CD4-positive, alpha-beta T cell treated with Interleukin-6 at 100 ng/mL for 8 hours (primary cell): ENCODE measurements at places on chromosomes 11 and 22.

DNA sequence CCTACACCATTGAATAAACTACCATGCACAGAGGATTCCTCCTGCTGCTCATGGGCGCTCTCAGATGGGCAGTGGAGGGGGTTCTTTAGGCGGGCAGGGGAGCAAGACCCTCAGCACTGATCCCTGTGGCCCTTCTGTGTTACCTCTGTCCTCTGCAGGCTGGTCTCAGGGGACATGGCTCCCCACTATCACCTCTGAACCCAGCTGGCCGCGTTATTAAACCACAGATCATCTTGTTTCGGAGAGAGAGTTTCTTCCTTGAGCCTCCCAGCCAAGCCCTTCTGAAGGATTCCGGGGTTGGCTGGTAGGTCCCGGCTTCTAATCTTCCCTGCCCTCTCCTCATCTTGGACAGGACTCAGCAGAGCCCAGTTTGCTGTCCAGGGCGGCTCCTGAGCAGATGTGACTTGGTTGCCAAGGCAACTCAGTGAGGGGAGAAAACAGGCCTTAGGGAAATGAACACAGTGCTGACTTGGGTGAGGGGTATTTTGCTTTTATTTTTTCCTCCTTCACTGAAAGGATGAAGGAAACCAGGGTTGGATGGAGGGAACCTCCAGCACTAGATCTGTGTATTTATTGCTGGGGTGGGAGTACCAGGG is 13.3 kb downstream of the APOL3 start:
- DNase-seq, result no peak

DNA sequence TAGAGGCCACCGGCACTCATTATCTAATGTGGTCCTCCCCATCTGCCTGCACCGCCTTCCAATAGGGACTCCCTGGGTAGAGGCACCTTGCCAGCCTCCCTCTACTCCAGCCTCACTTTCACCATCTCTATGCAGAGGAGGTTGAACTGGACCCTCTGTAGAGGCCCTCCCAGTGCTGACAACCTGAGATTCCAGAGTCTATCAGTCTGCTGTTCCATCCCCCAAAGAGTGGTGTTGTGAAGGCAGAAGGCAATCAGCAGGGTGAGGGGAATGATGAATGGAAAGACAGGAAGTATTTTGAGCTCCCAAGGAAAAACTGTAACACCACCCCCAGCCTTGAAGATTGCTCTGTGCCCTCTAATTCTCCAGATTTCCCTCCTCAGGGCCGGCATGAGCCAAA is 77.9 kb downstream of the THAP12 start:
- no peak for DNase-seq

GRCh38 chr11:35145271-35145670 is 6.3 kb downstream of the CD44 start:
- DNase-seq, result no peak

GRCh38 chr11:86509588-86509974 is 134.9 kb downstream of the CCDC81 start:
- no peak for DNase-seq

GRCh38 chr11:18526130-18526520 is 617 bp downstream of the TSG101 start:
- no peak for DNase-seq

GRCh38 chr11:68440224-68440623 is 20.3 kb upstream of the PPP6R3 start:
- no peak for DNase-seq

DNA sequence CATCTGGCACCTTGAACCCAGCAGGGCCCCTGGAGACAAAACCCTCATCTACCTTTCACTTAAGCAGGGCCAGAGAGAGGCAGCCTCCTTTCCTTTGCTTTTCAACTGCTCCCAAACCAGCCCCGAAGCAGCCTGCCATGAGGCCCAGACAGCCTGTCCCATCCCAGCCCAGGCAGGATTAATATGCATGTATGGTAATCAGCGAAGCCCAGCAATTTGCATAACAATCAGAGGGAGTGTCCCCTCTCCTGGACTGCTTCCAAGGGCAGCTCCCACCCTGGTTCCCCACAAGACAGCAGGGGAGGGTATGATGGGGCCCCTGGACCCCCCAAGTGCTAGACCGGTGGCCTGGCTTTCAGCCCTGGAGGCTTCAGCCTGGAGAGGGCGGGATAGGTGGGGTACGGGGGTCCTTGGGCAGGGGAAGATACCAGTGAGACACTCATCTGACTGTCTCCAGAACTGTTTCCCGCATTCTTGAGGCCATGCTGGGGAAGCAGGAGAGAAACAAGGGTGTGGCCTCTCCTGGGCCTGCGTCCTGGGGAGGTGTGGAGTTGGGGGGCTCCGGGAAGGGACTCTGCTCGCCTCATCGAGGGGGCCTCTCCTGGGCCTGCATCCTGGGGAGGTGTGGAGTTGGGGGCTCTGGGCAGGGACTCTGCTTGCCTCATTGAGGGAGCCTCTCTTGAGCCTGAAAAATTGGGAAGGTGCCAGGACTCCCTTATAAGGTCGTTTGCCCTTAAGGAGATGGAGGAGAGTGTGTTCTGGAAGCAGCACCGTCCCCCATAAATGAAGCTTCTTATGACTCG is 93.2 kb upstream of the PRR5 start:
- DNase-seq, result no peak

DNA sequence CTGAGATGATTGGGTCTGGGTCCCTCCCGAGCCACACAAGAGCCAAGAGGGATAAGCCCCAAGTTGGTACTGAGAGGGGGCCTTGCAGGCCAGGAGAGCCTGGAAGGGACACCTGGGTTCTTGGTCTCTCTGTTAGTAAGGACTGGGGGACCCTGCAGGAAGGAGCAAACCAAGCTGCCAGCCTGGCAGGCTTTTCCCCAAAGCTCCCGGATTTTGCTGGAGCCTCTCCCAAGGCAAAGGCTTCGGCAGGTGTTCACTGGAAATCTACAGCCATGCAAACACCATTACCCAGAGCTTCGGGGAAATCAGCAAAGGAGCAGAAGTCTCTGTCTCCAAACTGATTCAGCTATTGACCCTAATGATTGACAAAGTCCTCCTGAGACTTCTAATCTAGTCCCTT is 527.9 kb downstream of the BUD13 start:
- DNase-seq, result no peak

- no peak for DNase-seq
Observed at GRCh38 chr11:61617515-61617914, 36.6 kb upstream of the SYT7 start.

DNA sequence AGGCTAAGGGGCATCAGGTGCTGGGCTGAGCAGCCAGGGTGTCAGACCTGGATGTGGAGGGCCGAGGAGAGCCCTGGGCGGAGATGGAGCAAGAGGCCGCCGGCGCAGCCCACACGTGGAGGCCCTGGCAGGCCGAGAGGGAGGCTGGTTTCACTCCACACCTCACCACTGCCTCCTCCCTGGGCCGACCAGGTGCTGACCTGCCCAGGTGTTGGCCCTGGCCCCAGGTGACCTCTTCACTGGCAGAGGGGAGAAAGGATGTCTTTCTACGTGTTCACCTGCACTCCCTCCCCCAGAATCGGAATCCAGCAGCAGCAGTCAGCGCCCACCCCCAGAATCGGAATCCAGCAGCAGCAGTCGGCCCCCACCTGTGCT is 781 bp downstream of the ANO9 start:
- DNase-seq, result no peak

DNA sequence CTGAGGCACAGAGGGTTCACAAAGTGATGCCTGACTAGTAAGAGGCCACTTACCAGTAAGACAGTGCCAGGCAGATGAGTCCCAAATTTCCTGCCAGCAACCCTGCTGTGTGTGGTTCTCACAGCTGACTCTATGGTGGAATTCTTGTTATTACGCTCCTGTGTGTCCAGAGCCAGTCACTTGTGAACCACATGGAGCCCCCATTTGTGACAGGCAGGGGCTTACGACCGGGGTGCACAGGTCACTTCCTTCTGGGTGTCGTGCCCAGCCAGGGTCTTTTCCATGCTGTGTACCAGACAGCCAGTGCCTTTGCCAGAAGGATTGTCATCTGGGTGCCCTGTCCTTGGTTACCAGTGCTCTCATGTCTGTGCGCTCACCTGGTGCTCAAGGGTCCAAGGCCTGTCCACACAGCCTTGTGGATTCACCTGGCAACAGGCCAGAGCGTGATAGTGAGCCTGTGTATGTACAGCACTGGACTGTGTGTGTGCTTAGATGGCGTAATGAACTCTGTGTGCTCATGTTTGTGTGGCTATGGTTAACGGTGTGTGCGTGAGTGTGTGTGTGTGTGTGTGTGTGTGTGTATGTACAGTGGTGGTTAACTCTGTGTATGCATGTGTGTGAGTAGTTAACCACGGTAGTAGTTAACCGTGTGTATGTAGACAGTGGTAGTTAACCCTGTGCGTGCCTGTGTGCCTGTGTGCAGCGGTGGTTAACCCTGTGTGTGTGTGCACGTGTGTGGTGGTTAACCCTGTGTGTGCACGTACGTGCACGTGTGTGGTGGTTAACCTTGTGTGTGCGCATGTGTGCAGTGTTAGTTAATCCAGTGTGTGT is 18.6 kb downstream of the GRAMD4 start:
- DNase-seq, result no peak

GRCh38 chr11:26865703-26866102 is 128.2 kb upstream of the FIBIN start:
- no peak for DNase-seq

DNA sequence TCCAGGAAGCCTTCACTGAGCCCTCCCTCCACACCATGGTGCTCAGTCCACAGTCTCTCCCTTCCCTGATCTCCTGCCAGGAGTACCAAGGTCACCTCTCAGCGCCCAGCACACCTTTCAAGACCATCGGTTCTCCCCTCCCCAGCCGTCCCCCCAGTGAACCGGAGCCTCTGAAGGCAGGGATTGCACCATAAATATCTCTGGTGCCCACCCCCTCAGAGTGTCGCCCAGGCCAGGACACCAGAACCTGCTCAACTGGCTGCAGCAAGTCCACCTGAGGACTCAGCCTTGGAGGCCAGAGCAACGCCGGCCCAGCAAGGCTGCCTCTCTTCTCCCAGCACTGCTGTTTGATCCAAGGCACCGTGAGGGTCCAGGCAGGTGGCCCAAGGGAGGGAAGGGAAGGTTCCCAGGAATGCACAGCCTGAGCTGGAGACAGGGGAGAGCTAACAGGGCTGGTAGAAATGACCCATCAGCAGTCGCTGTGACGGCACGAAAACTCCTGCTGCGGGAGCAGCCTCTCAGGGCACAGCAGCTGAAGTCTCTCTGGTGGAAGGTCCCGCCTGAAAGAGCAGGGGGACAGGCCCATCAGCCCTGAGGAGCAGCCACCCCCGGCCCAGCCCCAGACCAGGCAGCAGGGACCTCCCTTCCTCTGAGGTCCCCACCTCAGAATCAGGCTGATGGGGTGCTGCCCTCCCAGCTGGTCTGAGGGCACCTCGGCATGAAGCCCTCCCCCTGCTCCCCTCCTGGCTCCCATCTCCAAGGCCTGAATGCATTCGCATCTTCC is 80.3 kb downstream of the BUD13 start:
- DNase-seq, result no peak

DNA sequence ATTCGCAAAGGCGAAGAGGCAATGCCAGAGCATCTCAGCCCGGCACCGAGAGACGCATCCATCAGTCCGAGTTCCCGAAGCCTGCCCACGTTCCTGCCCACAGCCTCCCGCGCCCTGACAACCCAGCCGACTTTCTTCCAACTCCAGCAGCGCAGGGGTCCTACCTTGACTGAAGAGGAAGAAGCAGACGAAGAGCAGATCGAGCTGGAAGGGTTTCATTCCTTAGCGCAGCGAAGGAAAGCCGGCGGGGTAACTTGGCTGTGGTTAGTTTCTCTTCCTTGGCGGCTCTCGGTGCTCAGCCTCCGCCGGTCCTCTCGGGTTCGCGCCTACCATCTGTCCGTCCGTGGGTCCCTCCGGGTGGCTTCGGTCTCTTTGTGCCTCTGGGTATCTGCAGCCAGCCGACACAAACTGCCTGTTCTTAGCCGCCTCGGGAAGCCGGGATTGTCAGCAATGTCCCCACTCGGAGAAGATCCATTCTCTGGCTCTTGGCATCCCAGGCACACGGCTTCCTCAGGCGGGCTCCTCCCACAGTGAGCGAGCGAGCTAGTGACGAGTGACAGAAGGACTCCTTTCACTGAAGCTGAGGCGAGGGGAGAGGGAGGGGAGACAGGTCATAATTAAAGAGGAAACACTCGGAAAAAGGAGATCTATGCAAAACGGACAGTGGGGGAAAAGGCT is at the start of gene KIRREL3:
TSS of gene KIRREL3 (minus strand) at position 480 of the 678 bp plus-strand sequence.
- no peak for DNase-seq

DNA sequence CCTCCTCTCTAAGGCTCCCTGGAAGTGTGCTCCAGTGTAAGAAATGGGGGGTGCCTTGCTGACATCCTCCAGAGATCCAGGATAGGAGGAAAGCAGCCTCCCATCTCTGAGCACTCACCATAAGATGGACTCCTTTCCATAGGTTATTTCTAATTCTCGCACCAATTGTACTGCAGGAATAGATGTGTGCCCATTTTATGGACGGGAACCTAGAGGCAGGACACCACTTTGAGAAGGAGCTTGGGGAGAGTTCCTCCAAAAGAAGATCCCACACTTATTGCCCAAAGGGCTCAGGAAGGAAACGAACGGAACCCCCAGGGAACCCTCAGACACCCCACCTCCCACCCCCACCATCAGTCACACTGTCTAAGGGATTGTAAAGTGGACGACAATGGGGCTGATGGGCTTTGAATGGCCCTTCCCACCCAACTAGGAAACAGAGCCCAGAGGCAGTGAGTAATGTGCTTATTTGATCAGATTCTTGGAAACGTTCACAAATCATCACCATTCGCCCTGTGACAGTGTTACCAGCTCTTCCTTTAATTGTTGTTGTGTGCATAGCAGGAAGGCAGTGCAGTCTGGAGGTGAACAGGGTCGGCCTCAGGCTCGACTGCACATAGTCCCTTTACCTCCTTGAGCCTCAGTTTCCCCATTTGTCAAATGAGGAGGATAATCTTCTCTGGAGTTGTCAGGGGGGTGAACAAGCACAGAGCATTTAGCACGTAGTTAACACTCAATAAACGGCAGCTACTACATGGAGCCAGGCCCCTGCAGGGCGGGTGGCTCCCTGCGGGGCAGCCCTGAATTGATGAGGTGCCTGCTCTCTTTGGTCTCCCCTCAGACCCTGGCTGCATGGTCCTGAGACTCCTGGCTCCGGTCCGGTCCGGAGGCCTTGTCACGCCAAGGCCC is 8.4 kb upstream of the MN1 start:
- DNase-seq, result no peak

- DNase-seq, result no peak
Observed at GRCh38 chr22:27517361-27518155, 284.0 kb downstream of the MN1 start.

DNA sequence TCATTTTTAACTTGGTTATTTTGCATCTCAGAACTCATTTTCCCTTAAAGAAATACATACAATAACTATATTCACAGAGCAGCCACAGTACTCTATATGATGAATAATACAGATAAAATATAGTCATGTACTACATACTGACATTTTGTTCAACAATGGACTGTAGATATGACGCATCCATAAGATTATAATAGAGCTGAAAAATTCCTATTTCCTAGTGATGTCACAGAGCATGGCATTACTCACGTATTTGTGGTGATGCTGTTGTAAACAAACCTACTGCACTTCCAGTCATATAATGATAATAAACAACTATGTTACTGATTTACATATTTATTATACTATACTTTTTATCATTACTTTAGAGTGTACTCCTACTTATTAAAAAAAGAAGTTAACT is 38.7 kb downstream of the NARS2 start:
- no peak for DNase-seq

GRCh38 chr11:12472401-12473005 is 95.1 kb downstream of the PARVA start:
- no peak for DNase-seq
